NB4 (cell line): ENCODE measurements at places on chromosomes 5 and 9.

- no peak for DNase-seq
These were observed 559.7 kb downstream of the TLR4 start for GRCh38 chr9:118263949-118264348.

GRCh38 chr5:1806974-1807373 is 5.8 kb downstream of the NDUFS6 start:
- DNase-seq, result peak; percentile 18

GRCh38 chr5:45281081-45281480 is 415.1 kb downstream of the HCN1 start:
- peak; percentile 2 for DNase-seq

DNA sequence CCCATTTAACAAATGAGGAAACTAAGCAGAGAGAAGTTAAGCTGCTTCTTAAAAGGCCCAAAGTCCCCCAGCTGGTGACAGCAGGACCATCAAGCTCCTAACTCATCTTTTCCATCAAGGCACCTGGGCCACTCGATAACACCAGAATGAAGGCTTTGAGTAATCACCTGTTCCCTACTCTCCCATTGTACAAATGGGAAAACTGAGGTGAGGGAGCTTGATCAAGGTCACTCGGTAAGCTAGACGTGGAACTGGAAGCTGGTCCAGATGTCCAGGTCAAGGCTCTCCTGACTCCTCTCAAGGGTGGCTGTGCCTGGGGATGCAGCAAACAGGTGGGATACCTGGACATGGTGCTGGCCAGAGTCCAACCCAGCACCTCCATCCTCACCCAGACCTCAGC is 90.6 kb upstream of the SHB start:
- no peak for DNase-seq

GRCh38 chr9:92360083-92360482 is 34.3 kb downstream of the CENPP start:
- peak; percentile 34 for DNase-seq

GRCh38 chr9:97633859-97634490 is 354 bp downstream of the NCBP1 start:
- DNase-seq, result no peak

GRCh38 chr9:7028591-7028990 is 270.8 kb downstream of the KDM4C start:
- DNase-seq, result no peak

- no peak for DNase-seq
These were observed 559.0 kb upstream of the DAP start for GRCh38 chr5:11319836-11320580.

- DNase-seq, result peak; percentile 62
These were observed 586 bp downstream of the HMGXB3 start for GRCh38 chr5:150000990-150001659.

DNA sequence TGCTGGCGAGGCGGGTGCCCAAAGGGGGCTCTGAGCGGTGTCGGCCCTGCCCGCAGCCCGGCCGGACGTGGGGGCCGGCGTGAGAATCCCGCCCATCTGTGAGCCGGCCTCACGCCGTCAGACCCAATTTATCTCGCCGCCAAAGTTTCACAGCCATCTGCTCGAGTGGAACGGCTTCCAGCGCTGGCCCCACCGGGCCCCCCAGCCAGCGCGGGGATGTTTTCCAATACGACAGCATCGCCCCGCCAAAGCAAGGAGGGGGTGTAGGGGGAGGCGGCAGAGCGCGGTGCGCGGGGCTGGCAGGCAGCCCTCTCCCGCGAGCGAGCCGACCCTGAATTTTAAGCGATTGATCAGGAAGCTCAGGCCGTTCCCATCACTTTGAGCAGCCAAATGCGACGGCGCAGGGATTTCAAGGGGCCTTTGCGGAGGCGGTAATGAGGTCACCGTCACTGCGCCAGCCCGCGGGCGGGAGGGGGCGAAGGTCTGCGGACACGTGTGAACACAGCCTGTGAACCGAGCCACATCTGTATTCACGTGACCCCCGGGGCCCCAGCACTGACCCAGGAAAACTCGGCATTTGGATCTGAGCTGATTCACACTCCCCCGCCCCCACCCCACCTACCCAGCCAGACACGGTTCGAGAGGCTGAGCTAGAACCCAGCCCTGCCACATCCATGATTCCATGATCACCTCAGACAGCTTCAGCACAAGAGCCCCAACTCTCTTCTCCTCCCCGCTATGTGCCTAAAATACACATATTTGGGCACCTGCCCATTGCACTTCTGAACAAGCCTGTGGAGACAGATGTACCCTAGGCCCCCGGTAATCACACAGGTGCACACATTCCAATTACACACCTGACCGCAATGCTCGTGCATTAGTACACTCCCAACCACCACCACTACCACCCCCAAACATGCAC is 47.8 kb upstream of the PSD2 start:
- peak; percentile 42 for DNase-seq

DNA sequence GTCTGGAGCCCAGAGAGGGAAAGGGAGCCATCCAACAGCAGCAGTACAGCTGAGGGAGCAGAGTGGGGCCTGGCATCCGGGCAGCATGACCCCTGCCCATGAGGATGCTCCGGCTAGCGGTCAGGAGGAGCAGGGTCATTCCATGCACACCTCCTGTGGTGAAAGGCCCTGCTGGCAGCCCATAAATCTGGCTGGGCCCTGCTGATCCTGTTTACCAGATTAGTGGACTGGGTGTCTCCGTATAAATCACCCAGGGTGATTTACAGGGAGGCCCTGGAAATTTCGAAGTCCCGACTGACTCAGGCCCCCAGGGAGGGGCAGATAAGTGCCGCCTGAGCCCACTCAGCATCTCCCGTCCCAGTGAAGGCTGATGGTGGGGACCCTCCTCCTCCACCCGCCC is 117.6 kb upstream of the HAND1 start:
- no peak for DNase-seq

GRCh38 chr5:1156033-1156753 is 44.3 kb upstream of the SLC12A7 start:
- DNase-seq, result no peak

DNA sequence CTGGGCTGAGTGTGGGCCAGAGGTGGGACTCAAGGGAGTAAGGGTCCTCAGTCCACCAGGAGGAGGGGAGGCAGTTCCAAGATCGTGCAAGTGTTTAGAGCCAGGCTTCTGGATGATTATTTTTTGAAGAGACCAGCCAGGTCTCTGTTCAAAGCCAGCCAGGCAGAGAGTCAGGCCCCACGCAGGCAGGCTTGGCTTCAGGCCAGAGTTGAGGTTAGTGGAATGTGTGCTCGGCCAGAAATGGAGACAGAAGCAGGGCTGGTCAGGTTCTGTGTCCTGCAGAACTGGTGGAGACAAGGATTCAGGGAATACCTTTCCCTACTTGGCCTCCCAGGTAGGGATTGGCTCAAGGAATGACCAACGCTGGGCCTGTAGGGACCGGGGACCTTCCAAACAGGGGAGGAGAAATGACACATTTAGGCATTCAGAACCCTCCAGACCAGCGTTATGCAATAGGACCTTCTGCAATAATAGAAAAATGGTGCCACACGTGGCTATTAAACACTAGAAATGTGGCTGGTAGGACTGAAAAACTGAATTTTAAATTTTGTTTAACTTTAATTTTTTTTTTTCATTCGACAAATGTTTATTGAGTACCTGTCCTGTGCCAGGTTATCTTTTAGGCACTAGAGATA is 106.2 kb downstream of the CMYA5 start:
- DNase-seq, result no peak

GRCh38 chr5:67233075-67233474 is 36.5 kb upstream of the CD180 start:
- no peak for DNase-seq

- DNase-seq, result no peak
These were observed 1.3 kb downstream of the MARVELD2 start for GRCh38 chr5:69416180-69416579.

DNA sequence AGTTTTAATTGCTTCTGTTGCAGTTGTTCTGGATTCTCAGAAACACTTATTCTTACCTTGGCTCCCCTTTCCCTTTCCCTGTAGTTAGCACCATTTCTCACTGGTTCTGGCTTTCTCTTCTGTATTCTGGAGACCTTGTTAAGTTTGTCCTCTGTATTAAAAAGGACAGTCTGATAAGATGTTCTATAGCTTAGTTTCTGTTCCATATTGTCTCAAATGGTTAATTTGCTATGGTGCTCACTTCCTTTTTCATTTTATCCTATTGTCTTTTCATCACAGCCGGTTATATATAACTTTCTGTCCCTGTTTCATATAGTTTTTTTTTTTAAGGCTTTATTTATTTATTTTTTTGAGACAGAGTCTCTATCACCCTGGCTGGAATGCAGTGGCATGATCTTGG is 41.4 kb upstream of the KIAA1958 start:
- no peak for DNase-seq

GRCh38 chr9:88933607-88934379 is 57.5 kb upstream of the S1PR3 start:
- no peak for DNase-seq

- no peak for DNase-seq
These were observed 83.2 kb upstream of the ADRA1B start for GRCh38 chr5:159833088-159833487.
